Activated CD4-positive, alpha-beta T cell treated with anti-CD3 and anti-CD28 coated beads, Interleukin-2, amount 50 U/mL, for 1 hour (primary cell): ENCODE measurements at places on chromosomes 6 and 20.

DNA sequence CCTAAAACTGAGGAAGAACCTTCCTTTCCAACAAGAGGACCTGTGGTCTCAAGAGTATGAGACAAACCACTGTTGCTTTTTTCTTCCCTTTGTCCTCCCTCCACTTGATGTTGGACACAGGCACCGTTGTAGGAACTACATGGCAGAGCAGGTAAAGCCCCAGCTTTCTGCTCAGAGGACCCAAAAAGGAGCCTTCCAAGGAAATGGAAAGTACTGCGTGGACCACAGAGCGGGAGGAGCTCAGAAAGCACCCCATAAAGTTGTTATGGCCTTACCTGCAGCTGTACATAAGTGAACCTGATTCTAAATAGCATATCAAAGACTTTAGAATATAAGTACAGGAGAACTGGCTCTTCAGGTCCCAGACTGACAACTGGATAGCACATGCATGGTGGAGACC, 29.4 kb downstream of the TMEM74B start:
- DNase-seq = no peak

DNA sequence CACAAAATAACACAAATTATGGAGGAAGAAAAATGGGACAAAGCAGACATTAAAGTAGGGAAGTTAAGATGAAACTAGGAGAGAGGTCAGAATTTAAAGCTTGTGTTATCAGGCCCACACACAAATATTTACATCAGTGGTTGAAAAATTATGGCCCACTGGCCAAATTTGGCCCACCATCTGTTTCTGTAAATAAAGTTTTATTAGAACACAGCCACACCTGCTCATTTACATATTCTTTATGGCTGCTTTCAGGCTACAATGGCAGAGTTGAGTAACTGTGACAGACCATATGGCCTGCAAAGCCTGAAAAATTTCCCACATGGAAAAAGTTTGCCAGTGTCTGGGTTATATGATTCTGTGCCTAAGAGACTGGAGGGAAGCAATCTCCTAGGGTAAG, 49.0 kb downstream of the SLC22A23 start:
- no peak for DNase-seq

- DNase-seq = no peak
Measured at GRCh38 chr6:43146261-43146660, 24.8 kb upstream of the SRF start.

- no peak for DNase-seq
Measured at GRCh38 chr6:85685713-85686112, 43.0 kb upstream of the SYNCRIP start.

- DNase-seq = no peak
Measured at GRCh38 chr6:4320860-4321259, 185.5 kb upstream of the ECI2 start.
